ENCODE measurements at places on chromosomes 12 and 14. TPM values are rescaled to one million over a fixed set of nuclear protein-coding genes. Genes with fewer than 3 reads are reported as not detected.

The HOXC6 gene
- 1.9 TPM for total RNA-seq

The RFC5 gene
- total RNA-seq: 20.9 TPM

The OR11H12 gene
- total RNA-seq: not detected

The CISTR gene
- not detected for total RNA-seq
